Activated CD8-positive, alpha-beta memory T cell treated with anti-CD3 and anti-CD28 coated beads for 1 hour (primary cell): ENCODE measurements at places on chromosomes 2 and 18.

GRCh38 chr18:35983818-35984217, 11.3 kb downstream of the RMP24 start:
- DNase-seq, result no peak

- no peak for DNase-seq
Observed at GRCh38 chr2:202771741-202772460, 99.7 kb downstream of the ICA1L start.

DNA sequence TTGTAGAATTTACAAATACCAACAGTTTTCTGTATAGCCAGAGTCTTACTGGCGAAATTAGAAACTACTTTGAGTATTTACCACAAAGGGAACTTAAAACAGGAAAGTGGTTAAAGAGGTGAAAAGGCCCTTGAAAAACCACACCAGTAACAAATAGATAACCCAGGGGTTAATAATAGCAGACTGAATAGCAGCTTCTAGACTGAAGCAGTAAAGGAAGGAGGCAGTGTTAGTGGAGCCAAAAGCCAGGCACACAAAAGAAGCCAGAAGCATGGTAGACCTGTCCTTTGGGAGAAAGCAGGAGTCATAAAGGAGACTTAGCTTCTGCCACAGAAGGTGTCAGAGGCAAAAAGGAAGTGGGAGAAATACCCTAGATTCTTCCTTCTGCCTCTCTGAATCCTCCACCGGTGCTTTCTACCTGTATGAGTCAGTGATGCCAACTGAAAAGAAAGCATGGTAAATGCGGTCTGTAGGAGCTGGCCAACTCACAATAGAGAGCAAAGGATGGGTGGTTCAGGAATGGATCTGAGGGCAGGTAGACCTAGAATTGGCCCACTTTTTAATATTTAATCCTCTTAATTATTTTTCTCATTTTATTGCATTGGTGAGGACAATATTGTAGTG, 97.3 kb downstream of the ARL6IP6 start:
- no peak for DNase-seq

GRCh38 chr2:192957425-192957824, 762.7 kb upstream of the TMEFF2 start:
- no peak for DNase-seq

GRCh38 chr2:145044491-145044890, 524.6 kb upstream of the ZEB2 start:
- DNase-seq, result no peak

DNA sequence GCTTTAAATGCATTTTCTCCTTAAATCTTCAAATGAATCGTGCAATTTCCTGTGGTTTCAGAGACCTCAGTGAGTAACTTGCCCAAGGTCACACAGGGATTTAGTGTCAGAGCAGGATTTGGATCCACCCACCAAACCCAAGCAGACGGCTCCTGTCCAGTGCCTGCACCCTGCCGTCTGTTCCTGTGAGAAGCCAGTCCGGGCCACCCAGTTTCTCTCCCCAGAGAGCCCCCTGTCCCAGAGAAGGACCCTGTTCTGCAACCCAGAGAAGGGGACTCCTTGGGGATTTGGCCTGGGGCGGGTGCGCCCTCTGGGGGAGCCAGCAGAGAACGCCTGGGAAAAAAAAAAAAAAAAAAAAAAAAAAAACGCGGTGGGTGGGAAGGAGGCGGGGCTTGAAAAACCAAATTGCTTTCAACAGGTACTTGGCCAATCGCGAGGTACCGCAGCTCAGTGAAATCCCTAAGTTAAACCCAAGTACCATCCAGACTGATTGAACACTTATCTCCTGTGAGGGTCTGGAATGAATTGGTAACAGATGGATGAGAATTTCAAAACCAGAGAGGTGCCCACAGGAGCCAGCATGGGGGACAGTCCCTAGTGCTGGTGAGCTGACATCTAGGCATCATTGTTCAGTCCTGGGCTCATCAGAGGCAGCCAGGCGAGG, 30.9 kb upstream of the REEP1 start:
- DNase-seq, result no peak

DNA sequence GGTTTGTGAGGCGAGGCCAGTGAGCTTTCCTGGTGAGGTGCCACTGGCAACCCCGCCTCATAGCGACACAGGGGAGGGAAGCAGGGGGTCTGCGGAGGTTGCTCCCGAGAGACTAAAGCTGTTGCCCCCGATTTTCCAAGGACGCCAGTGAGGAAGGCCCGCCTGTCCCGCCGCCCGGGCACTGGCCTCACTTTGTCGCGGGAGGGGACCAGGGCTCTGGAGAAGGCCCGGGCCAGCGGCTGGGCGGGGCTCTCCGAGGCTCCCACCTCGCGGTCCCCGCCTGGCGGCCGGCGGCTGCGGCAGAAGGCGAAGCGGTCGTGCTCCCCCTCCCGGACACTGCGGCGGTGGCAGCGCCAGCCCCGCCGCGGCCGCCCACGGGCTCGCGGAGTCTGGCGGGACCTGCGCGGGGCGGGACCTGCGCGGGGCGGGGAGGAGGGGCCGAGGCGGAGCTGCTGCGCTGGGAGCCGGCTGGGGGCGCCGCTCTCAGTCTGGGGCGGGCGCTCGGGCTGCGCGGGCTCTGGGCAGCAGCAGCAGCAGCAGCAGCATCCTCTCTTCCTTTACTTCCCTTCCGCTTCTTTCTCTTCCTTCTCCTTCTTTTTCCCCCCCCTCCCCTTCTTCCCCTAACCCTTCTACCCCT, at the start of gene MAP2:
Gene MAP2 (plus strand): TSS at position 486 of the 637 bp plus-strand sequence. CDS start 229,124 bp downstream, outside the sequence.
- peak; percentile 5 for DNase-seq

- DNase-seq, result no peak
Observed at GRCh38 chr2:55887901-55888624, 35.5 kb downstream of the EFEMP1 start.

DNA sequence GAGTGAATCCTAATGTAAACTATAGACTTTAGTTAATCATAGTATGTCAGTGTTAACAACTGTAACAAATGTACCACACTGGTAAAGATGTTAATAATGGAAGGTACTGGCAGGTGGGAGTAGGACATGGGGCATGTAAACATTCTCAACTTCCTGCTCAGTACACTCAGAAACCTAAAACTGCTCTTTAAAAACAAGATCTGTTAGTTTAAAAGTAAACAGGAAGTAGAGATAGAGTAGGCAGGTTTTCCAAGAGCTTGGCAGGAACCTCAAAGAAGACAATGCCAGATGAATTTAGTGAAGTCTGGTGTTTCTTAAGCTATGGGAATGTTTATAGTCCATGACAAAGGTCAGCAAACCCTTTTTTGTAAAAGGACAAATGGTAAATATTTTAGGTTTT, 46.6 kb downstream of the CCDC138 start:
- no peak for DNase-seq

- no peak for DNase-seq
Observed at GRCh38 chr2:16394072-16394985, 271.3 kb downstream of the CYRIA start.

DNA sequence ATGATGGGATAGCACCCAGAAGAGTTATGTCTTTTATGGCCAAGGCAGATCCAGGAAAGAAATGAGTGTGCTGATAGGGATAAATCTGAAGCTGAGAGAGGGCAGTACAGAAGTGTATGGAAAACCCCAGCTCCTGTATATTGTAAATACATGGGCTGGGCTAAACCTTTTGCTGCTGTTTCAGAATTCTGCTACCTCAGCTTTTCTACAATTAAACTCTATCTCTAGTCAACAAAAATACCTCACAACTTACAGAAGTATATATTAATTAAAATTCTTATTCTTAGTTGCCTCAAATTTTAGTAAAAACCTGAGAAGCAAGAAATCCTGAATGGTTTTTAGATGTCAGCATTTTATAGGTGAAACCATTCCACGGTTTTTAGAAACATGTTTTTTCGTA, 889.5 kb upstream of the NXPH2 start:
- no peak for DNase-seq

DNA sequence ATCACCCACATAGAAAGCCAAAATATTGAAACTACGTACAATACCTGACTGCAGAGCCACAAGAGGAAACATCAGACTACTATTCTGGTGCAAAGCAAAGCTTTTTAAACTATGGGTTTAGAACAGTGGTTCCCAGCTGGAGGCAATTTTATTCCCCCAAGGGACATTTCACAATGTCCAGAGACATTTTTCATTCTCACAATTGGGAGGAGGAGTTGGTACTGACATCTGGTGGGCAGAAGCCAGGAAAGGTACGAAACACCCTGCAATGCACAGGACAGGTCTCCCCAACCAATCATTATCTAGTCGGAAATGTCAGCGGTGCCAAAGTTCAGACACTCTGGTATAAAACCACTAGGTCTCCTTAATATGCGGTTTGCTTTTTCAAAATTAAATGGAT, 88.4 kb upstream of the ARL5A start:
- no peak for DNase-seq

GRCh38 chr2:99851089-99851488, 291.3 kb downstream of the AFF3 start:
- no peak for DNase-seq

DNA sequence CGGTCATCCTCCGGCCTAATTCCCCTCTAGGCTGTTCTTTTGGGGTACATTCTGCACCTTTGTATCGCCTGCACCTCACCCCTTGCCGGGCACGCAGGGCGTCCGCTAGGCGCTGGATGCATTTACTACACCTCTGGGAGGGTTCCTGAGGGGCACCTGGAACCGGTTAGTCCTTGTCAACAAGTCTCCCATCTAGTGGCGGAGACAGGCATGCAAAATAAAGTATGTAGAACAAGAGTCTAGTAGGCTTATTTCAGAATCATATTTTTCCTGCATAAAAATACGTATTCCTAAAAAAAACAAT, 705 bp upstream of the TEX261 start:
- peak; percentile 21 for DNase-seq

GRCh38 chr2:120005834-120006521, 6.9 kb upstream of the EPB41L5 start:
- DNase-seq, result no peak

DNA sequence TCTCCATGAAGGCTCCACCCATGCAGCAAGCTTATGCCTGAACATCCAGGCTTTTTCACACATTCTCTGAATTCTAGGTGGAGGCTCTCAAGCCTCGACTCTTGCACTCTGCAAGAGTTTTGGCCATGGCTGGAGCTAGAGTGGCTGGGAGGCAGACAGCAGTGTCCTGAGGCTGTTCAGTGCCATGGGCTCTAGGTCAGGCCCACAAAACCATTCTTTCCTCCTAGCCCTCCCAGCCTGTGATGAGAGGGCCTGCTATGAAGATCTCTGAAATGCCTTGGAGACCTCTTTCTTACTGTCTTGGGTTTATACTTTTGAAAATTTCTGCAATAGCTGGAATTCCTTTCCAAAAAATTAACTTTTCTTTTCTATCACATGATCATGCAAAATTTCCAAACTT, 210.7 kb downstream of the RND3 start:
- DNase-seq, result no peak

- DNase-seq, result no peak
Observed at GRCh38 chr18:36843784-36844183, 14.9 kb downstream of the KIAA1328 start.

DNA sequence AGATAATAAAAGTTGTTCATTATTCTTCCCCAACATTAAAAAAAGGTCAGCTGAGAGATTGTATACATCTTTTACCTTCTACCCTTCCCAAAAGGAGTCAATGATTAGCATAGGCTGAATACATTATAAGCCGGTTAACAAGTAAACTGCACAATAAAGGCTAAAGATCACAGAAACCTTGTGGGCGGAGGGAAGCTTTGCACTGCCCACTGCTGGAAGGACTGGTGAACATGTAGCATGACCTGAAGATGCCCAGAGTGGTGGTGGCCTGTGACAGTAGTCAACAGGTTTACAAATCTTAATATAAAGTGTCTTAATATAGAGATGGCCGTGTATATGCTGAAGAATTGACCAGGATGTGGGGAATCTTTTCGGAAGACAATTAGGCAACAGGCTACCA, 35.6 kb downstream of the ARL5A start:
- DNase-seq, result no peak

GRCh38 chr2:239305771-239306170, 95.0 kb downstream of the HDAC4 start:
- DNase-seq, result no peak

DNA sequence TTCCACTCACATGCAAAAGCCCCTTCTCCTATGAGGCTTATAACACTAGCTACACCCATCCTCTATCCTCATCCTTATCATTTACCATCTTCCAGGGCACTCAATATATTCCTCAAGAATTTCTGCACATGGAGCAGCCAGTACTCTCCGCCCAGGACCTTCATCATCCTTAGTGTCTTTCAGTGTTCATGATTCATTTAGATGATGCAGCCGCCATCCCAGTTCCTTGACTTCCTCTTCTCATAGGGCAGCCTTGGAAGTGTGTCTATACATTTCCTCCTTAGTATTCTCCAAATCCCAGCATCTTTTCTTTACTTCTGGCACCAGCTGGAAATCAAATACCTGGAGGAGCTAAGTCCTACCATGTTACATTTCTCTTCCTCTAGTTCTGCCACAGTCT, 3.0 kb upstream of the ITSN2 start:
- no peak for DNase-seq

DNA sequence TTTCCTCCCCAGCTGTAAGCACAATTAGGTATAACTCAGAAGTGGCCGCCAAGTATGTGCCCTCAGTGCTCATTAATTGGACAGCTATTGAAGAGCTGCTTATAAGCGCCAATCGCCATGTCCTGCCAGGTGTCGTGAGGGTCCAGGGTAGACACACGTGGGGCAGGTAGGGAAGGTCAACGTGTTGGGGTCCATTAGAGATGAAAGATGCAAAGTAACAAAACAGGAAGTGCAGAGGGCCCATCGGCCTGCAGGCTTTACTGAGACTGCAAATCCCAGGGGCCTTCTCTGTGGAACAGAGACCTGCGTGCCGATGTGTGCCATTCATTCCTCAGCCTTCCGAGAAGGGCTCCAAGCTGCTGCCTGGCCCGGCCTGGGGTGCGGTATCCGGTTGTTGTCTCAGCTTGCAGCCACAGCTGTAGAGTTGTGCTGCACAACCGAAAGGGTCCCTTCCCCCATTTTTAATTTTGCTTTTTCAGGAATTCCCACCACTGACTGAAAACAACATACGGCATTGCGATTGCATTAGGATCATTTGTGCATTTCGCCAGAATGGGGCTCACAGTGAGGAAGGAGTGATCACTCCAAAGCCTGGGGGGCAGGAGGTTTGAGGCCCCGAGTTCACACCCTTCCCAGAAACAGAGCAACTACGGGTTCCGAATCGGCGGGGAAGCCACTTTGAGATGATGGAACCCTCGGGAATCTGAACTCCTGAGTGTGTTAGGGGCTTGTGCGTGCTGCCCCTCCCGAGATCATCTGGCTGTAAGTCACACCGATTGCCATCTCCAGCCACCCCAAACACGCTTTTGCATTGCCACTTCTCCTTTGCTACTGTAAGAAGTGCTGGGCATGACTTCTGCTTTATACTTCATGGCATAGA, 94.3 kb downstream of the TSHZ1 start:
- no peak for DNase-seq

GRCh38 chr2:167103028-167103756, 214.9 kb downstream of the XIRP2 start:
- no peak for DNase-seq

GRCh38 chr2:7037340-7038333, 120.4 kb downstream of the RNF144A start:
- peak; percentile 24 for DNase-seq

- no peak for DNase-seq
Observed at GRCh38 chr18:33578518-33579348, 714 bp downstream of the ASXL3 start.

GRCh38 chr2:163419000-163419830, 316.6 kb downstream of the FIGN start:
- no peak for DNase-seq
